Suprapubic skin (tissue), 4 donors: ENCODE measurements at places on chromosomes 1 and 21. TPM values are rescaled to one million over a fixed set of nuclear protein-coding genes. Genes with fewer than 3 reads are reported as not detected.

- peaks cover 99% of the 10 kb centered on the region for H3K36me3 ChIP-seq
- no peak for DNase-seq
- H3K4me1 ChIP-seq, result no peaks in the 10 kb centered on the region
- no peak overlapping the region for H3K4me3 ChIP-seq
- no peak overlapping the region for H3K27ac ChIP-seq
Measured at GRCh38 chr1:225866981-225867380, 15.2 kb downstream of the TMEM63A start.

DNA sequence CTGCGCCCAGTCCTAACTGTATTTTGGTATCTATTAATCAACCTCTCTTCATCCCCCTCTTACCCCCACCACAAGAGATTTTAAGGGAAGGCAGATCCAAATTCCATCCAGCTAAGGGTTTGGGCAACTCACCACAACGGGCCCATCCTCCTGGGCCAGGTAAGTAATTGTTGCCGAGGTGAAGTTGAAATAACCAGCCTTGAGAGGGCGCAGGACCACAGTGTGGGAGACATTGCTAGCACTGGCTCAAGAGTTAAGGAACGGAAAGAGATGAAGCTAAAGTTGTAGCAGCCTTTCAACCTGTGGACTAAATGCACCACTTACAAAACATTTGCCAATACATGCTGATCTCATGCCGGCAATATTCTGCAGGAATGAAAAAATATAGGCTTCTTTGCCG lies 5.9 kb downstream of the SSR2 start:
- H3K36me3 ChIP-seq, result peaks cover 86% of the 10 kb centered on the region
- no peak overlapping the region for H3K4me3 ChIP-seq
- H3K27ac ChIP-seq, result no peak overlapping the region
- peaks cover 3% of the 10 kb centered on the region for H3K4me1 ChIP-seq

GRCh38 chr1:2641381-2642130 lies 8.7 kb upstream of the MMEL1 start:
- peak overlapping the region; percentile 95 for H3K4me3 ChIP-seq
- peaks cover 12% of the 10 kb centered on the region for H3K27me3 ChIP-seq
- no peaks in the 10 kb centered on the region for H3K36me3 ChIP-seq
- H3K4me1 ChIP-seq, result peaks cover 27% of the 10 kb centered on the region

DNA sequence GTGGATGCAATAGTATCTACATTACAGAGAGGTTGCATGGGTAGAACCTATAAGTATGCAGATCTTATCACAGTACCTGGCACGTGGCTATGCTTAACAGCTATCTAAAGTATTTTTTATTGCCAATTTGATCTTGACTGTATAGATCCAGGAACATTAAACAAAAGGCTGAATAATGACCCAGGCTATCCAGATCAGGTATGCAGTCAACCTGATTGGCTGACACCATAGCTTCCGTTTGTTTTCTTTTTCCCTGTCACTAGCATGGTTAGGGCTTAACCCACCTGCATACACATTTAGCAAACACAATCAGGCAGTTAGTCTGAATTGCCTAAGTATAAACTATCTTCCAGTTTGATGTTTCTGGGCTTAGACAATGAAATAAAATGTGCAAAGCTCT lies 264.9 kb upstream of the PLXNA2 start:
- H3K4me1 ChIP-seq, result no peaks in the 10 kb centered on the region
- H3K27ac ChIP-seq, result no peak overlapping the region
- H3K36me3 ChIP-seq, result no peaks in the 10 kb centered on the region
- H3K27me3 ChIP-seq, result no peaks in the 10 kb centered on the region

DNA sequence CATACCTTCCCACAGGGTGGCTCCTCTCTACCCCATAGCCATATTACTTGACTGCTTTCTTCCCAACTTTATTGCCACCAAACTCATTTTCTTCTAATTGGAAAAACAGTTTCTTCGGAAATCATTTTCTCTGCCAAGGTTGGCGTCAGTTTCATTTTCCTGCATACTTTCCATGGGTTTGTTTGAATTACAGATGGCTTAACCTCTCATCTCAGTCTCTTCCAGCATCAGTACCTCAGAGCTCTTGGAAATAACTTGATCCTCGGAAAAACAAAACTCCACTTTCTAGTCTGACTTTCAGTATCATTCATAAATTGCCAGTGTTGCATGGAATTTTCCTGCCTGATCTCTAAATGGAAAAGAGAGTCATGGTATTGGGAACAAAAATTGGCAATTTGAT lies 20.3 kb upstream of the PRDM2 start:
- DNase-seq, result no peak
- H3K4me1 ChIP-seq, result no peaks in the 10 kb centered on the region
- H3K27ac ChIP-seq, result no peak overlapping the region
- no peaks in the 10 kb centered on the region for H3K27me3 ChIP-seq
- H3K4me3 ChIP-seq, result no peak overlapping the region

DNA sequence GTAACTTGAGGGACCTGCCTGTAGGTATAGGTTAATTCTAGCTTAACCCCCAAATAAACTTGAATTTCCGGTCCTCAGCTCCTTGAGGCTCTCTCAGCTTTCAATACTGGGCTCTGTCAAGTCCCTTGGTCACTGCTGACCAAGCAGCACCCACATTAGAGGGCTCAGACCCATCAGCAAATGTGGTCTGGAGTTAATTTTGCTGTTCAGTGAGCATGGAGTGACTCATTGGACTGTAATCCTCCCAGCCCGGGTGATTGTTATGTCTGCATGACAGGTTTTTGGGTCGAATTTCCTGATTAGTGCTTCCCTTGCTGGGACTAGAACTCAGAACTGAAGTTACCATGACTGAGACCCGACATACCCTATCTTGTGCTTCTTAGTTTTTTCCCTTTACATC lies 130.6 kb downstream of the URB2 start:
- H3K27me3 ChIP-seq, result no peaks in the 10 kb centered on the region
- H3K27ac ChIP-seq, result no peak overlapping the region
- no peak overlapping the region for H3K4me3 ChIP-seq
- DNase-seq, result no peak

DNA sequence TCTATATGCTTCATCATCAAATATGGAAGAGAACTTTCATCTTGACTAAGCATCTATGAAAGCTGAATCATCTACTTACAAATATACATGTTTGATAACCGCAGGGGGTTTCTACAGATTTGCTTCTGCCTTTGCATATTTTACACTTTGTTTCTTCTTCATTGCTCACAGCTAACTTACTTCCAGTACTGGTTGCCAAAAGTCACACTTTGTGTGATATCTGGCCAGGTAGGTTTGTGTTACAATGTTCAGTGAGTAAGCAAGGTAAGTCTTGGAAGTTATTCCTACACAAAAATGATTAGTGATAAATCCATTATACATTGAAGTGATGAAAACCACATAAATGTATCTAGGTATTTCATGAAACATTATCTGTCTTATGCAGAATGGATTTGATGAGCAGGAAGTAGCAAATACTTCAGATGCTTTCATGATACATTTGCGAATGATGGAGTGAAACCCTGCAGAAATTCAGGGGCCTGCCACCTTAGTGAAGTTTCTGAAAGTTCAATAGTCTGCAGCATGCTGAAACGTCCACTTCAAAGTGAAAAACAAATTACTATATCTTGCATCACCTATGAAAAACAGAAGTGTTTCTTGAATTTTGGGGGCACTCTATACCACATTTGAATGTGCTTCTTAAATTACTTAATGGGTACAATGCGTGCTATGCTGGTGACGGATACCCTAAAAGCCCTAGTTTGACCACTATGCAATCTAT lies 187.3 kb downstream of the ATP6V1G3 start:
- no peaks in the 10 kb centered on the region for H3K36me3 ChIP-seq
- H3K27ac ChIP-seq, result no peak overlapping the region
- DNase-seq, result no peak
- H3K27me3 ChIP-seq, result no peaks in the 10 kb centered on the region
- no peaks in the 10 kb centered on the region for H3K4me1 ChIP-seq

GRCh38 chr1:26768755-26769154 lies 19.0 kb upstream of the PIGV start:
- peaks cover 30% of the 10 kb centered on the region for H3K4me1 ChIP-seq
- no peak for DNase-seq
- no peak overlapping the region for H3K27ac ChIP-seq
- no peak overlapping the region for H3K4me3 ChIP-seq

GRCh38 chr1:168148916-168149315 lies 12.2 kb upstream of the GPR161 start:
- H3K4me3 ChIP-seq, result no peak overlapping the region
- no peaks in the 10 kb centered on the region for H3K36me3 ChIP-seq
- H3K27ac ChIP-seq, result no peak overlapping the region
- H3K27me3 ChIP-seq, result no peaks in the 10 kb centered on the region
- H3K4me1 ChIP-seq, result peaks cover 5% of the 10 kb centered on the region

- H3K27me3 ChIP-seq, result no peaks in the 10 kb centered on the region
- H3K27ac ChIP-seq, result no peak overlapping the region
- peaks cover 11% of the 10 kb centered on the region for H3K4me1 ChIP-seq
- H3K36me3 ChIP-seq, result peaks cover 18% of the 10 kb centered on the region
- DNase-seq, result no peak
- H3K4me3 ChIP-seq, result no peak overlapping the region
Measured at GRCh38 chr1:246772686-246773085, 48.5 kb downstream of the SCCPDH start.

DNA sequence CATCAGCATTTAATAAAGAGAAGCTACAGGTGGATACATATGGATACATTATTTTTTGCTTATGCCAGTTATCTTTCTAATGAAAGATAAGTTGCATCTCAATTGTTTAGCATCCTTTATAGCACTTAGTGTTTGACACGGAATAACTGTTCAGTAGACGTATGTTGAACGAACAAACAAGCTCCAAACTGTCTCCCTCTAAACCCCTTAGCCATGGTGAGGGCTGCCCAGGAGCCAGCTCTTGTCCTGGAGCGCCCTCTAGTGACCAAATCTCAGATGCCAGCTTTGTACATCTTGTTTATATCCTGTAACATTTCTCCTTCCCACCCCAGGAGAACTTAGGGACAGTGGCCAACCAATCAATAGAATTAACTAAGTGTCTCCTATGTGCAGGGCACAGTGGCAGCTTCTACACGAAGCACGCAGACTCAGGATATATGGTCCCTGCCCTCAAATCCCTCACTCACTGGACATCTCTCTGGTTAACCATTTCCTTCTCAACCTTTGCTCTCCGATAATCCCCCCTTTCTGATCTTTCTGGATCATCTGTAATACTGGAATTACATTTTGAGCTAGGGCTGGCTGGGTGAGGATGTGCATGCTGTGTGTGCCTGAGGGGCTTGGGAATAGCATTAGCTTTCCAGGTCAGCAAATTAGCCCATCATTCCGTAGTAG lies 22.9 kb downstream of the KCNA10 start:
- H3K4me1 ChIP-seq, result no peaks in the 10 kb centered on the region
- DNase-seq, result peak; percentile 80
- no peak overlapping the region for H3K27ac ChIP-seq
- H3K4me3 ChIP-seq, result no peak overlapping the region
- no peaks in the 10 kb centered on the region for H3K36me3 ChIP-seq

DNA sequence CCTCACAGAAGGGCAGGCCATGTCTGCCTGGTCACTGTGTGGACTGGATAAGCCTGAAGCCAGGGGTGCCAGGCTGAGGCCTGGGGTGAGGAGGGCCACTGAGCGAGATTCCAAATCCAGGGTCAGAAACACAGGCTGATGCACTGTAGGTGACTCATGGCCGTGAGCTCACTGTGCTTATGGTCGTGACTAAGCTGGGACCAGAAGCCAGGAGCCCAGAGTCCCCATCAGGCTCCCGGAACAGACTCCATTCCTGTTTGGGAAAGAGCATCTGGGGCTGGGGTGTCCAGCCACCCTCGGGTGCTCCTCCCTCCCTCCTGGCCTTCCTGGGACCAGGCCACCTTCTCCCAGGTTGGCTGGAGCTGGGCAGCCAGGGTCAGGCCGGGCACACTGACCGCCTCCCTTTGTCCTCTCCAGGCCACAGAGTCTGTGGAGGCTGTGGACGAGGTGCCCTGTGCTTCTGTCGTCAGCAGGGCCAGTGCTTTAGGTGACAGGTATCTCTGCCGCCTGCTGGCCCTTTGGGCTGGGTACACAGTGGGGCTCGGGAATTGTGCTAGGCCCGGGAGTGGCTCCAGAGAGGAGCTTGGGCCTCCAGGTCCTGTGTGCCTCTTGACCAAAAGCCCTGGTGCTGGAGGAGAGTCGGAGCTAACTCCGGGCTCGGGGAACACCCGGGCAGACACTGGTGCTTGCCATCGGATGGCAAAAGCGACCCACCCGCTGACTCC lies 36.7 kb downstream of the AJAP1 start:
- DNase-seq, result no peak
- no peak overlapping the region for H3K4me3 ChIP-seq
- H3K27ac ChIP-seq, result no peak overlapping the region

DNA sequence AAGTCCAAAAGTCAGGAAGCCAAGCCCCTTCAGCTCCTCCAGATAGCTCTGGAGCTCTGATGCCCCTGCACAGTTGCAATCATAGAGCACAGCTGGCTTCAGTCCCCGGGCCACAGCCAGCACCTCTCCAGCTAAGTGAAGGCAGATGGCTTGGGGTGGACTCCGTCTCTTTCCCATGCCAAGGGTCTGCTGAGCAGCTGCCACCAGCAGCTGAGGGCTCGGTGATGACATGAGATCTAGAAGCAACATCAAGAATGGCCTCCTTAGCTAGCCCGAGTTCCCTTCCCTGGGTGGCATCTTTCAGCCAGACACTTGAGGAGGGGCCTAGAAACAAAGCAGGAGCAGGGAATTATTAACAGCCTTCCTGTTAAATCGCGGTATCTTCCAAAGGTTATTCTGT lies 973 bp downstream of the C1orf74 start:
- peaks cover 2% of the 10 kb centered on the region for H3K36me3 ChIP-seq
- H3K27ac ChIP-seq, result no peak overlapping the region
- H3K4me3 ChIP-seq, result peak overlapping the region; percentile 78

DNA sequence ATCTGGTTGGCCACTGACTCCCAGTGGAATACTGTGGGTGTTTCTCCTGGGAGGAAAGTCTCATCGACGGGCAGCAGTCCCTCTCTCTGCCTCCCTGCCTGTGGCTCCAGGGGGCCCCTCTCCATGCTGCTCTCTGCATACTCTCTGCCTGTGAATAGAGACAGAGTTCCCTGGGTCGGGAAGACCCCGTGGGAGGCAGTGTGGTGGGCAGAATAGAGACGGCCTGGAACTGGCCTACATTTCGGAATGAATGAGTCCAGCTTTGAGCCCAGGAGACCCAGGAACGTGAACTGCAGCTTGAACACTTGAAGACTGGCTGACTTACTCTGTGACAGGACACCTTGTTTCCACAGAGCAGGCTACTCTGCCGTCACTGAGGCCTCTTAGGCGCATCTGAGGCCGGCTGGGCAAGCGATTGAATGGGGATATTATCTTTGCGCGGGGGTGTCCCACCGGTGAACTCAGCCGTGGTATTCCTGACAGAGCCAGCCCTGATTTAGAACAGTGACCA lies 64.0 kb downstream of the KIF21B start:
- no peaks in the 10 kb centered on the region for H3K36me3 ChIP-seq
- H3K4me1 ChIP-seq, result peaks cover 9% of the 10 kb centered on the region
- no peak overlapping the region for H3K4me3 ChIP-seq
- no peak overlapping the region for H3K27ac ChIP-seq

GRCh38 chr1:154735804-154736168 lies 127.8 kb upstream of the ADAR start:
- H3K27ac ChIP-seq, result no peak overlapping the region
- H3K4me3 ChIP-seq, result no peak overlapping the region
- H3K36me3 ChIP-seq, result no peaks in the 10 kb centered on the region
- DNase-seq, result no peak

Gene FCRL6
- total RNA-seq, result not detected

Gene ADAMTS5
- 1.8 TPM for total RNA-seq

Gene LRP8
- 4.8 TPM for total RNA-seq

Gene MED8
- total RNA-seq, result 26.8 TPM

Gene HSD3B2
- not detected for total RNA-seq

Gene NHLH1
- not detected for total RNA-seq

Gene LEMD1
- not detected for total RNA-seq

Gene ADAMTSL4
- total RNA-seq, result 14.4 TPM

Gene SNX7
- total RNA-seq, result 12.6 TPM

Gene AADACL3
- total RNA-seq, result 11.6 TPM

Gene GPA33
- total RNA-seq, result 0.15 TPM

Gene PRELP
- total RNA-seq, result 19.8 TPM

Gene LCE6A
- total RNA-seq, result 95.6 TPM

Gene NFASC
- 23.9 TPM for total RNA-seq
